ENCODE measurements at places on chromosomes 12 and 14.

- no peak for DNase-seq
Observed at GRCh38 chr12:96810477-96810876, 96.6 kb upstream of the NEDD1 start.

DNA sequence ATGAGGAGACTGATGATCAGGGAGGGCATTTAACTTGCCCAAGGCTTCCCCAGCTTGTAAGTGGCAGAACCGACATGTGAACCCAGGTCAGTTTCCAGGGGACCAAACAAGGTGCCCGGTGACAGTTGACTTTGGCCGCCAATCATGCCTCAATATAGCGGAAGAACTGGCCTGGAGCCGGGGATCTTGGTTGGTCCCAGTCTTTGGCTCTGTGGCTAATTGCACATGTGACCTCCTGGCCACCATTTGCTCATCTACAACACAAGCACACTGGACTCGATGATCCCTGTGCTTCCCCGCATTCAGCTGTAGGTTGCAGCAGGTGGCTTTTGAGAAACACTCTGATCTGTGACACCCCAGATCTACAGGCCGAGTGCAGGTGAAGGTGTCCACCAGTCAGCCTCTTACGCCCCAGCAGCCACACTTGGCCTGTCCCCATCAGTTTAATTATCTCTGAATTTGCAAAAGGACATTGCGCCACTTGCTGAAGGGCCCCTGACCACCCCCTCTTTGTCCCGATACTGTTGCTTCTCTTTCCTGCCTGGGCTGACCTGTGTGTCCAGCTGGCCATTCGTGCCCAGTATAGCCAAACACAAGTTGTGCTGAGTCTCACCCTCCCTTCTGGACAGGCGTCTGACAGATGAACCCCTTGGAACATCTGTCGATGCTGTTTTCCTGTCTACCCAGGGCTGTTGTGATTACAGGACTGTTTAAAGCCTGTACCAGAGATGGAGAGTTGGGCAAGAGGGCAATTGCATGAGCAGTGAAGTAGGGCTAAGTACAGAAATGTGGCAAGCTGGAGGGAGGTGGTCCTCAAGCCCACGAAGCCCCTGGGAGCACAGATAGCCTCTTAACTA lies 14.1 kb downstream of the ACACB start:
- no peak for DNase-seq

DNA sequence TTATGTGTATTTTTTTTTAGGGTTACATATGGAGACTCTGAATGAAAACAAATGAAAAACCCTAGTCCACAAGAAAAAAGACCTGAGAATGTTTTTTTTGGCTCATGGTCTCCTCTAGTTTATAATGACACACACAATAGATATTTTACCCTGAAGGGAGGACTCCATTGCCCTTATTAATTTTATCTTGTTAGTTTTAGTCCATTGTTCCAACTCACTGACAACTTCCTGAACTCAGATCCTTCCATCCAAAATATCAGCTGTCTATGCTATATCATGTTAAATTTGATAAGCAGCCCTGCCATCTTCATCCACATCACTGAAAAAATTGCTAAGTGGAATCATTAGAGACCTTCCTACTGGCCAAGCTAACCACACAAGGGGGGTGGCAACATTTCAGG lies 232.1 kb downstream of the MON2 start:
- no peak for DNase-seq

DNA sequence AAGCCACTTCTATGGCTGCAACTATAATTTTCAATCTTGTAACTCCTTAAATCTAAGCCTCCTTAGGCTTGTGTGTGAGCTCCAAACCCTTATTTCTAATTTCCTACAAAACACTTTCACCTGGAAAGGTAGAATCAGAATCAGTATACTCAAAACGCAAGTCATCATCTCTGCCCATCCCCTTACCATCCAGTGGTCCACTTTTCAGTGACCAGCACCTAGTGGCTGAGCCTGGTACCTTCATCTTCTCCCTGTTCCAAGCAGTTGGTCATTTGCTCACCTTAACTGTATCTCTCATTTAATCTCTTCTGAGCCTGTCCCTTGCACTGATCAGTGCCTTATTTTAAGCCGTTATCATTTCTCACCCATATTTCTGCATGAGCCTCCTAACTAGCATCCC lies 107.9 kb downstream of the PPM1H start:
- DNase-seq: no peak

DNA sequence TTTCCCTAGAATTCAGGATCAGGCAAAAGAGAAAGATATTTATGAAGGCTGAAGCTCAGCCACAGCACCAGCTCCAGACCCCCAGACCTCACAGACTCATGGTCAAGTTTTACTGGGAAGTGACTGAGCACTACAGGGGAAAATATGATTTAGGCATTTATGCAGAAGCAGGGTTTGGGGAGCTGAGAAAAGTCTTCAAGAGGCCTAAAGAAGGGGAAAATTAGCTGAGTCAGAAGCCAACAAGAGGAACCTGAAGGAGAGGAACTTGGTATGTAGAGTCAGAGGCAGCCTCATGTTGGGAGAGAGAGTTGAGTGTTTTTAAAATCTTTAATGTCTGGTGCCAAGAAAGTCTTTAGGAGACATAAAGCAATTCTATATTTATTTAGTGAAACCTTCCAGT lies 63.0 kb downstream of the FOS start:
- DNase-seq: no peak

- DNase-seq: no peak
Observed at GRCh38 chr12:56413392-56413791, 35.8 kb downstream of the TIMELESS start.

GRCh38 chr14:26845151-26845818 lies 247.5 kb upstream of the NOVA1 start:
- no peak for DNase-seq

GRCh38 chr12:29569132-29569757 lies 71.8 kb upstream of the OVCH1 start:
- no peak for DNase-seq

DNA sequence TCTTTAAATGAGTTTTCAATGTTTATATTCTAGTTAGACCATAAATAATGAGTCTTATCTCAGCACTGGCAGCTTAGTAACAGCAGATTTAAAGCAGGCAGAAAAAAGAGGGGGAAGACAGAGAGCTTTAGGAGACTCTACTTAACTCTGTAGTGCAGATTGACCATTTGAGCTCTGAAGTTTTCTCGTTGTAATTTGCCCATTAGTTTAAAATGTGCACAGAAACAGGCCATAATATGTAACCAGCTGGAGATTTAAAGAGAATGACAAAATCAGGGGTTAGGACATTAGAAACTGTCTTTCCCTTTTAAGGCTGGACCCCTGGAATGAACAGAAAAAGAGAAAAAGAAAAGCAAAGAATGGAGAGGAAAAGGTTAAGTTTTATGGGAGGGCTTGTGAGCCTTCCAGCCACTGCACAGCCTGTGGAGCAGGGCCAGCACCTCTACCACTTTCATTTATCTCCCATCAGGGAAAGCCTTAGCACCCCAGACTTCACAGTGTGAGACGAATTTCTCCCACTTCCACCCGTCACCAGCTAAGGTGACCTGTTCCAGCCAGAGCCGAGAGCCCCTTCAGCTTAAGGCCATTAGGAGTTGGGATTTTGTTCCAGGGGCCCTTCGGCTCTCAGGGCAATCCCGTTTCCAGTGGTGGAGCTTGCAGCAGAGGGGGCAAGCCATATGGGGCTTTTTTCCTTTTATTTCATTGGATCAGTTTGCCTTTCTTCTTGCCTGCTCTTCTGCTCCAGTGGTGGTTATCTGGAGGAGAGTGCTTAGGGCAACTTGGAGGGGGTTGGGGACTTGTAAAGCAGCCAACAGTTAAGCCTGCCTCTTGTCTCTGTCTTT lies 8.0 kb downstream of the IL22 start:
- DNase-seq: no peak

- DNase-seq: no peak
Observed at GRCh38 chr12:5913387-5913786, 31.7 kb downstream of the ANO2 start.

DNA sequence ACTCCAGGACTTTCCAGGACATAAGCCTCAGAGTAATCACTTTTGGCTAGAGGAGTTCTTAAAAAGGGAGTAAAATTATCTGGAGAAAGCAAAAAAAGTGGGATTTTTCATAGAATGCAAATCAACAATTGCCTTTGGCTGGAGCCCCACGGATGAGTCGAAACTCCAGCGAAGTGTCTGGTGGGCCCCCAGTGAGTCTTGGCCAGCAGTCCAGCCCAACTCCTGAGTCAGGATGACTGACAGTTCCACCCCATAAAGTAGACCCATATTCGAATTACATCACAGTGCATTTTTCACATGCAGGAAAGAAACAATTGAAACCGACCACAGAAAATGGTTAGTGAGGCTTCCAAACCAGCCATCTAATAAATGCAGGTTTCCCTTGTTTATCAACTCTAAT lies 265.7 kb downstream of the BCL11B start:
- DNase-seq: no peak

DNA sequence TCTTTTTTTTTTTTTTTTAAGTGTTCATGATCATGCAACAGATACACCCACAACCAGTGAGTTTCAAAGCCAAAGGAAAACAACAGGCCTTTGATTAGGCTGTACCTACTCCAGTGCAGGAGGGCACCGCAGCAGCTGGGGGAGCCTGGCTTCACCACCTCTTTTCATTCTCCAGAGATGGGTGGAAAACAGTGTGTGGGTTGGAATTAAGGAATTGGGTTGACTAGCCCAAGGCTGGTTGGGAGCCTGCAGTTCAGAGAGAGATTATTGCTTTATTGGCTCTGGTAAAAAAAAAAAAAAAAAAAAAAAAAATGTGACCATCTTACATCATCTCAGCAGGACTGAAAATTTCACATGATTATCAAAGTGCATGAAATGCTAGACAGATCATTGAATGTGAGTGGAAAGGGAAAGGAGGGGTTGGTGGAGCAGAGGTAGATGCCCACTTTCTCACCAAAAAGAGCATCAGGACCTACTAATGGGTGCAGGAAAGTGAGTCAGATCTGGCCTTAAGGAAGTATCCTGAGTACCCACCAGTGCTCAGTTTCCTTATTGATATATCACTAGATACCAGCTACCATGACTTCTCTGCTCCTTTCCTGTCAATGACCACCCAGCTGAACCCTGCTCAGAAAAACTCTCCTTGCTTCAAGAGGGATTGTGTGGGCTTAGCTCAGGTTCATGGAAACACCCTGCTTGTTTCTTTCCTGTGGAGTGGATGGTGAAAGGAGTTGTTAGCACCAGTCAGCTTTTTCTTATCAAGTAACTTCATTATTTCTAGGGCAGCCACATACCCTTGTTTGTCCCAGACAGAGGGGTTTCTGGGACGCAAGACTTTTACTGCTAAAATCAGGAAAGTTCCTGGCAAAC lies 54.8 kb upstream of the DYRK2 start:
- DNase-seq: no peak

GRCh38 chr12:89959179-89959578 lies 250.5 kb upstream of the ATP2B1 start:
- no peak for DNase-seq

DNA sequence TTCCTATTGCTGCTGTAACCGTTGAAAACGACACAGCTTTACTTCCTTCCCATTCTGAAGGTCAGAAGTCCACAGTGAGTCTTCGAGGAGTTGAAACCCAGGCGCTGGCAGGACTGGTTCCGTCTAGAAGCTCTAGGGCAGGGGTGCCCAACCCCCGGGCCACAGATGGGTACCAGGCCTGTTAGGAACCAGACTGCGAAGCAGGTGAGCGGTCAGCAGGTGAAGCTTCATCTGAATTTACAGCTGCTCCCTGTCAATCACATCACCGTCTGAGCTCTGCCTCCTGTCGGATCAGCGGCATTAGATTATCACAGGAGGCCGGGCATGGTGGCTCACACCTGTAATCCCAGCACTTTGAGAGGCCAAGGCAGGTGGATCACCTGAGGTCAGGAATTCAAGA lies 12.6 kb upstream of the SFSWAP start:
- no peak for DNase-seq

DNA sequence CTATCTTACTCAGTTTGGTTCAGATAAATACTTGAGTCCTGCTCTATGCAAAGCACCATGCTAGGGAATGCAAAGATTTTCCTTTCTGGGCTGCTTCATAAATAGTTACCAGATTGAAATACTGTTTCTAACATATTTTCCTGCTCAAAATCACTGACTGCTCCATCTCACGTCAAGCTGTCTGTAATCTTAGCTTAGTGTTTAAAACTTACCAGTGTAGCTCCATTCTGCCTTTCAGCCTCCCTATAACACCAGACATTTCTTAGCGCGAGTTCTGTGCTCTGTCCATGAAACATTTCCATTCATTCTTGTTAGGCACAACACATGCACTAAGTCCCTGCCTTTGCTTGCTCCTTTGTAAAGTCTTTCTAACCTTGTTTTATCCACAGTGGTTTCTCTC lies 129.4 kb downstream of the NPAS3 start:
- no peak for DNase-seq

DNA sequence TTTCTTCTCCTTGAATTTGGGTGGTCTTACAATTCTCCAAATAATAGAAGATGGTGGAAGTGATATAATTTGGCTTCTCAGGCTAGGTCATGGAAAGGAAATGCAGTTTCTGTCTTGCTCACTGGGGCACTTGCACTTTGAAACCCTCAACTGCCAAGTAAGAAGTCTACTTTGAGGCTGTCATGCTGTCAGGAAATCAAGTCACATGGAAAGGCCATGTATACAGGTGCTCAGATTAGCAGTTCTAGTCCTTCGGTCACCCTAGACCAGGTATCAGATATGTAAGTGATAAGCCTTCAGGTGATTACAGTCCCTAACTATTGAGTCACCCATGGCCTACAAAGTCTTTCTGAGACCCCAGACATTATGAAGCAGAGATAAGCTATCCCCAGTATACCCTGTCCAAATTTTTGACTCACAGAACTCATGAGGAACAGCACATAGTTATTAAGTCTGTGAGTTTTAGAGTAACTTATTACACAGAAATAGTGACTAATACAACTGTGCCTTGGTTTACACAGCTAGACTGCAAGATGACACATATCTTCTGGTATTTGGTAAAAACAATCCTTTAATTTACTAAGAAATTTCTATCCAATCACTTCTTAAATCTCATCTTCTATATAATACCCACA lies 26.3 kb upstream of the BBS10 start:
- DNase-seq: no peak

GRCh38 chr12:83690465-83690864 lies 1003.8 kb downstream of the TMTC2 start:
- DNase-seq: no peak

DNA sequence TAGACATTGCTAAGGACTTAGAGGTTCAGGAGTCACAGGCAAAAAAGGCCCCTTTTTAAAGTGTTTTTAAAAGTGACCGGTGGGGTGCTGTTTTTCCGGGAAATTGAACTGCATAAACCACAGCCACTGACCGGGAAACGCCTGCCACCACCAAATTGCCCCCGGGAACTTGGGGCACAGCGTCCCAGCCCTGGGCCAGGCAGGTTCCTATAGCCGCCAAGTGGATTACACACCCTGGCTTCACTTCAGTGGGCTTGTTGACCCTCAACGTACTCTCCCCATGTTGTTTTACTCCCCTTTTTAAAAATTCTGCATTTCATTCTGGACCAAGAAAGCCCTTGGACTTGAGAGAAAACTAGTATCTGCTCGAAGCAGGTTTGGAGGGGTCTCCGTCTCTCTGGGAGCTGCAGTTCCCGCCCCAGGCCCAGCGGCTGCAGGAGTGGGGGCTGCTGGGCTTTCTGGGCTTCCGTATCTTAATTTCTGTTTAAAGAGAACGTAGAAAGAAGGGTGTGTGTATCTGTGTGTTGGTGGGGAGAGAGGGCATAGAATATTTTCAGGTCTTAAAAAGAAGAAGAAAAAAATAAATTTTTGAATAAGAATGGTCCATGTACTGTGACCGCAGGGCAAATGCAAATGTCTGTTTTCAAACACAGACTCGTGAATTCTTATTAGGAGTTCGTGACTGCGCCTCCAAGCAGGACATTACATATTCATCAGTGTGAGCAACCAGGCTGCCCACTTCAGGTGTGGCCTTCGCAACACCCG lies 82.9 kb downstream of the PAPOLA start:
- no peak for DNase-seq
